HL-60 (cell line): ENCODE measurements at places on chromosomes 5 and 9.
A peak's percentile ranks its signal among the peaks of the same experiment; 100 is the strongest.

- DNase-seq, result no peak
Observed at GRCh38 chr9:135474915-135475314, 4.7 kb upstream of the PPP1R26 start.

DNA sequence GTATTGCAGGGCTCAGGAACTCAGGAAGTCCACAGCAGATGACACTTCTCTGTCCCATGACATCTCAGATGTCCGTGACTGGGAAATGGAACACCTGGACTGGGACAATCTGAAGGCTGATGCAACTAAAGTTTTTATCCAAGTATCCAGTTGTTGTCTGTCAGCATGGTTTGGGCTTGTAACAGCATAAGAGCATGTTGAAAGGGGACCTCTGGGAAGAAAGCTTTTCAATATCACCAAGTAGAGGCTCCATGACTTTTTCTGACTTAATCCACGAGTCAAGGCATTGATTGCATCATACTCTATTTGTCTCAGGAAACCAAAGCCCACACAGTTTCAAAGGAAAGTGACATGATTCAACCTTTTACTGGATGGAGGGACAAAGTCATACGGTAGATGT lies 807.7 kb downstream of the MTRR start:
- no peak for DNase-seq

- DNase-seq, result no peak
Observed at GRCh38 chr9:118961857-118962256, 407.4 kb downstream of the BRINP1 start.

DNA sequence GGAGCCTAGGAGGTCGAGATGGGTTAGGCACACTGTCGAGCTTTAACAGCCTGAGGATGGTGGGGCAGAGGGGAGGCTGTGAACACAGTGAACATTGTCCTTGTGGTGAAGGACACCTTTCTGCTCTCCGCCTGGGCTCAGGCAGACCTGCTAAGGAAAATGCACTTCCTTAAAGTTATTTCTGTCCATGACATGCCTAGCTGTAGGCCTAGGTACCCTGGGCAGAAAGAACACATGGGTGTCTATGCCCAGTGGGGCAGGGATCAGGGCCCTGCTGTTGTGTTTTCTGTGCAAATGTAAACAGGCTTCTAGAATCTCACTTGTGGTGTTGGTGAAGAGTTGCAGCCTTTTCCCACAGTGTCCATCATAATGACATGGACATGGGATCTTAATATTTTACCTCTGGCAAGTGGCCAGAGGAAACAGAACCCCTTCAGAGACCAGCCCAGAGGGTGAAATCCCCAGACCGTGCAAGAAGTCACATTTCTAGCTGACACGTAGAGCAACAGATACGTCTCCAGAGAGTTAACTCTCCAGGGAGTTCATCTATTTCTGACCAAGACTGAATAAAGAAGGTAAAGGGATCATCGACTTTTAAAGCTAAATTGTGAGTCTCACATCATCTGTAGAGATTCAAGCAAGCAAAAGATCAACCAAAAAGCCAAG lies 79.2 kb downstream of the C9orf152 start:
- DNase-seq, result no peak

- DNase-seq, result no peak
Observed at GRCh38 chr9:104326912-104327311, 177.2 kb upstream of the OR13F1 start.

- DNase-seq, result no peak
Observed at GRCh38 chr9:5510360-5510931, at the start of gene PDCD1LG2. TSS of gene PDCD1LG2 (plus strand) at chr9:5510531. CDS start at chr9:5522547, 12,016 bp downstream.

- peak; percentile 45 for DNase-seq
Observed at GRCh38 chr9:72280913-72281500, 84.0 kb downstream of the ZFAND5 start.

- DNase-seq, result no peak
Observed at GRCh38 chr9:16333691-16334090, 536.8 kb downstream of the BNC2 start.

- no peak for DNase-seq
Observed at GRCh38 chr5:10768328-10768899, 7.4 kb upstream of the DAP start.

GRCh38 chr5:157471709-157472108 lies 11.7 kb downstream of the NIPAL4 start:
- DNase-seq, result no peak

- no peak for DNase-seq
Observed at GRCh38 chr9:77375956-77376532, 198.7 kb downstream of the VPS13A start.

- no peak for DNase-seq
Observed at GRCh38 chr5:125877248-125877647, 546.0 kb upstream of the GRAMD2B start.

DNA sequence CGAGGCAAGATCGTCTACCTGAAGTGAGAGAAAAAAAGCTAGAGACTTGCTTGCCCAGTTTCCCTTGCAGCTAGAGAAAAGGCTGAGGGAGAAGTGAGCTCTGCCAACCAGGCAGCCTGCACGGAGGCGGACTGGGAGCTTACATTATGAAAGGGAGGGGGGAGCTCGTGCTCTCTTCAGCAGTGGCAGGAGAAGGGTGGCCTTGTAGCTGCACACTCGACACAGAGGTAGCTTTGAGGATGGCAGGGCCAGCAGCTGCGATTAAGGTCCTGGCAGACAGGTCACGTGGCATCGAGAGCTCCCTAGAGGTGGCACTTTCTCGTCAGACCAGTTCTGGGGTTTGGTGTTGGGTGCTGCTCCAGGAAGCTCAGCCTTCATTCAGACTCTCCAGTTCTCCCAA lies 26.7 kb downstream of the APBA1 start:
- no peak for DNase-seq

- DNase-seq, result no peak
Observed at GRCh38 chr9:37329576-37329975, 92.9 kb upstream of the GRHPR start.

DNA sequence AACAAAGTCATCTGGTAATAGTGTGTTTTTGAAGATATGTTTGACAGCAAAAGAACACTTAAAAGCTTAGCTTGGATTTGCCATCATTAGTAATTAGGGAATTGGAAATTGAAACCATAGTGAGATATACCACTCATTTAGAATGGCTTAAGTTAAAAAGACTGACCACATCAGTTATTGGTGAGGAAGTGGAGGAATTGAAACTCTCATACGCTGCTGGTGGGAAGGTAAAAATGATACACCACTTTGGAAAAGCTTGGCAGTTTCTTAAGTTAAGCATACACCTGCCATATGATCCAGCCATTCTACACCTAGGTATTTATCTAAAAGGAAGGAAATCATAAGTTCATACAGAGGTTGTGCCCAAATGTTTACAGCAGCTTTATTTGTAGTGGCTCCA lies 213.2 kb downstream of the TRIO start:
- no peak for DNase-seq

GRCh38 chr9:4317681-4318080 lies 17.8 kb upstream of the GLIS3 start:
- no peak for DNase-seq

- DNase-seq, result no peak
Observed at GRCh38 chr5:51242456-51242855, 140.8 kb upstream of the ISL1 start.

- DNase-seq, result no peak
Observed at GRCh38 chr5:37598733-37599132, 219.6 kb downstream of the WDR70 start.

DNA sequence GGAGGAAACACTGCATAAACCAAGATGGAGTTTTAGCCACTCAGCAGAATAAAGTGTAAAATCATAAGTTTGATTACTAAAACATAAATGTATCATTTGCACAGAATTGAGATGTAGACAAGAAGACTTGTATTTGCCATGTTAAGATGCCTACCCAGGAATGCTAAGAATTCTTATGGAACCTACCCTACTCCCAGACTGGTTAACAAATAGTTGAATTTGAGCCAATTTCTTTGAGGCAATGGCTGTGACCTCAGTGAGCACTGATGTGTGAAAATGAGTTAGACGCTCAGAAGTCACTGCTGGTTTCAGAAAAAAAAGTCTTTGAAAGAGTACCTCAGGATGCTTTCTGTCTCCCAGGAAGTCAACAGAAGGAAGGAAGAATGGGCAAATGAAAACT lies 95.6 kb downstream of the ESM1 start:
- DNase-seq, result no peak

- peak; percentile 83 for DNase-seq
Observed at GRCh38 chr5:177295924-177296323, 7.6 kb downstream of the RAB24 start.

DNA sequence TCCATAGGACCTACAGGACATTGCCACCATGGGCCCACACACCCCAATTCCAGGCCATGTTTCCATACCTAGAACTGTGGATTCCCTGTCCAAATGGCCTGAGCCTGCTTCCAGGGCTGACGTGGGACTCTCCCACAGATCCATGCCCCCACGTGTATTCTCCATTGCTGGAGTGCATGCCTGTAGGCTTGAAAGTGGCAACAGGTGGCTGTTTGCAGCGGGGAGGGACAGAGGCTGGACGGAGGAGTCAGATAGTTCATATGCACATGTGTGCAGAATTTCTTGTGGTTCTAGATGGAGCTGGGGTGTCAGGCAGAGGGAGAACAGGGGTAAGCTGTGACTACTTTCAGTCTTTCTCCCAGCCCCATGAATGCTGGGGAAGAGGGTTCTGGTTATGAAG lies 285.7 kb upstream of the ANKRD55 start:
- DNase-seq, result no peak

GRCh38 chr5:91379246-91379913 lies 3.7 kb downstream of the ARRDC3 start:
- DNase-seq, result no peak

DNA sequence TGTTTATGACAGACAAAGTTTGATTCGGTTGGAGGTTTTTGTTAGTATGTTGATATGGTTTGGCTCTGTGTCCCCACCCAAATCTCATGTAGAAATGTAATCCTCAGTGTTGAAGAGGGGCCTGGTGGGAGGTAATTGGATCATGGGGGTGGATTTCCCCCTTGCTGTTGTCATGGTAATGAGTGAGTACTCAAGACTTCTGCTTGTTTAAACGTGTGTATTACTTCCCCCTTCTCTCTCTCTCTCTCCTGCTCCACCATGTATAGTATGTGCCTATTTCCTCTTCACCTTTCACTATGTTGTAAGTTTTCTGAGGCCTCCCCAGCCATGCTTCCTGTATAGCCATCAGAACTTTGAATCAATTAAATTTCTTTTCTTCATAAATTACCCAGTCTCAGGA lies 415.1 kb downstream of the HCN1 start:
- no peak for DNase-seq

GRCh38 chr5:22316294-22316693 lies 536.9 kb downstream of the CDH12 start:
- DNase-seq, result no peak

GRCh38 chr9:14585730-14586473 lies 107.3 kb downstream of the ZDHHC21 start:
- no peak for DNase-seq

DNA sequence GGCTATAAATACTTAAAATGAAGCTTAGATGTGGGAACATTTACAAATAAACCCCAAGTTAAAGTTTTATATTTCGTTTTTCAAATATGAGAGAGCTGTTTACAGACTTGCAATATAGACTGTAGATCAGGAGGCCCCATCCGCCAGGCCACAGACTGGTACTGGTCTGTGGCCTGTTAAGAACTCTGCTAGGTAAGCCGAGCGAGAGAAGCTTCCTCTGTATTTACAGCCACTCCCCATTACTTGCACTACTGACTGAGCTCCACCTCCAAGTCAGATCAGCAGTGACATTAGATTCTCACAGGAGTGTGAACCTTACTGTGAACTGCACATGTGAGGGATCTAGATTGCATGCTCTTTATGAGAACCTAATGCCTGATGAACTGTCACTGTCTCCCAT lies 561.4 kb upstream of the FAM174A start:
- no peak for DNase-seq

- no peak for DNase-seq
Observed at GRCh38 chr5:115702025-115702424, 76.2 kb upstream of the TMED7 start.

DNA sequence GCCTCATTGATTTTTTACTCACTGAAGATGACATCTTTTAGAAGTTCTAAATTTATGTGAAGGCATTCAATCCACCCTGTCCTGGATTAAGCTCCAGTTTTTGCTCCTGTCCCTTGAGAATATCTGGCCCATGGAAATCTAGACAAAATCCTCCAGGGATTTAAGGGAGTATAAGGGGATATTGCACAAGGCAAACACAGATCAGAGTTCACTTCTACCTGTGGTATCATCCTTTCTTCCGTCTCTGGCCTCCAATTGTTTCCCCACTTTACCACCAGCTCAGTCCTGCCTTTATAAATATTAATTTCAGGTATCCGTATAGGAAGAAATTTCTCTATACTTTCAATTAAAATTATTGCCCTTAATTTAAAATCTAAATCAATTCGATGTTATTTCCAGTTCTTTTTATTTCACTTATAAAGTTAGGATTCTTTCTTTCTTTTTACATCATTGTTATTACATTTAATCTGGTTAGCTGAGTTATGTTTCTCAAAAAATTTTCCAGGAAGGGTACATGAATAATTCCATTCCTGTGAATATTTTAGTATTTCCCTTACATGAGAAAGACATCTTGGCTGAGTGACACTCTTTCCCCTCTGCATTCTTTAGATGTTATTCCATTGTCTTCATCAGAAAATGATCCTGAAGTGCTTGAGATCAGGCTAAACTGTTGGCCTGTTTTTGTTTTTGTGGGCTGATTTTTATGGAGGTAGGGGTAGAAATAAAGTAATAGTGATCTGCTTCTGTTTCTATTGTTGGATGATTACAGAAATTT lies 194.3 kb upstream of the MAP3K1 start:
- no peak for DNase-seq

DNA sequence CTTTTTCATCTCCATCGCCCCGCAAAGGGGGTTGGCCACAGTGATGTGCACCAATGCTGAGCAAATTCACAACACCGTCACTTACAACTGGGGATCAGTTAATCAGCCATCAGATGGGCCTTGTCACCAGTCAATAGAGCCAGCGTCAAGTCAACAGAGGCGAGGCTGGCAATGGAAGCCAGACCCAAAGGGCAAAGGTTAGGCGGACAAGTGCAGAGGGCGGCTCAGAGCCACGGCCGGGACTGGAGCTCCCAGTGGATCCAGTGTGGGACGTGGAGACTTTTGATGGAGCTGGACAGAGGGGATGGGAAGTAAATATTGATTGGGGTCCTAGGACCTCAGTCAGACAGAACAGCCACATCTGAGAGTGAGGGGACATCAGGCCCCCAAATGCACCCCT lies 45.7 kb downstream of the DUSP1 start:
- DNase-seq, result no peak

DNA sequence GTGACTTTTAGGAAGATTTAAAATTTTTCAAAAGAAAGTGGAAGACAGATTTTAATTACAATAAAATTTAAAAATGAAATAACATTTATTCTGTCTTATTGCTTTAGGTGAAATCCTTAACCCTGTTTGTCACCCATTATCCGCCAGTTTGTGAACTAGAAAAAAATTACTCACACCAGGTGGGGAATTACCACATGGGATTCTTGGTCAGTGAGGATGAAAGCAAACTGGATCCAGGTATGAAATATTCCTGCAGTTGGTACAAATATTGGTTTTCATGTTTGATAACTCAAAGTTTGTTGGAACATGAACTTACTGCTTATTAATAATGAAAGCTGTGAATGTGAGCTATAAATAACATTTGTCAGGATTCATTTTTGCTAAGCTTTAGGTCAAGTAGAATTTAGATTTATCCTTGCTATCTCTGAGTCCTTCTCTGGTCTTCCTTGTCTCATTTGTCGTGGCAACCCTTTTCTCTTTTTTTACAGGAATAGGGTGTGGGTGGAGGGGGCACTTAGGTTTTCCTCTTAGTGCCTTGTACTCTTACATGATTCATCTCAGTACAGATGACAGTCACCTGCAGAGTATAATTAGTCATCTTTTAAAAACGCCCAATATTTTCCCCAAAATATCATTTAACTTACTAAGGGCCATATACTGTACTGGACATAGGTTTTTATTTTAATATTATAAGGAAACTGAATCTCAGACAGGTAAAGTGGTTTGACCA lies 95.3 kb upstream of the RASGRF2 start:
- DNase-seq, result no peak

GRCh38 chr9:137256856-137257255 lies 1.7 kb downstream of the NELFB start:
- DNase-seq, result no peak
